ENCODE measurements at places on chromosomes 12 and 14. TPM values are rescaled to one million over a fixed set of nuclear protein-coding genes. Genes with fewer than 3 reads are reported as not detected.

- DNase-seq, result no peak
Measured at GRCh38 chr14:37343307-37344094, 145.8 kb downstream of the MIPOL1 start.

GRCh38 chr12:120640861-120641833, 721 bp downstream of the CABP1 start:
- peak; percentile 76 for DNase-seq

- DNase-seq, result no peak
Measured at GRCh38 chr12:1313906-1314305, 280.5 kb downstream of the FBXL14 start.

- DNase-seq, result no peak
Measured at GRCh38 chr12:56874821-56875220, 59.4 kb downstream of the SDR9C7 start.

- DNase-seq, result peak; percentile 91
Measured at GRCh38 chr12:569803-570434, 93.3 kb downstream of the NINJ2 start.

DNA sequence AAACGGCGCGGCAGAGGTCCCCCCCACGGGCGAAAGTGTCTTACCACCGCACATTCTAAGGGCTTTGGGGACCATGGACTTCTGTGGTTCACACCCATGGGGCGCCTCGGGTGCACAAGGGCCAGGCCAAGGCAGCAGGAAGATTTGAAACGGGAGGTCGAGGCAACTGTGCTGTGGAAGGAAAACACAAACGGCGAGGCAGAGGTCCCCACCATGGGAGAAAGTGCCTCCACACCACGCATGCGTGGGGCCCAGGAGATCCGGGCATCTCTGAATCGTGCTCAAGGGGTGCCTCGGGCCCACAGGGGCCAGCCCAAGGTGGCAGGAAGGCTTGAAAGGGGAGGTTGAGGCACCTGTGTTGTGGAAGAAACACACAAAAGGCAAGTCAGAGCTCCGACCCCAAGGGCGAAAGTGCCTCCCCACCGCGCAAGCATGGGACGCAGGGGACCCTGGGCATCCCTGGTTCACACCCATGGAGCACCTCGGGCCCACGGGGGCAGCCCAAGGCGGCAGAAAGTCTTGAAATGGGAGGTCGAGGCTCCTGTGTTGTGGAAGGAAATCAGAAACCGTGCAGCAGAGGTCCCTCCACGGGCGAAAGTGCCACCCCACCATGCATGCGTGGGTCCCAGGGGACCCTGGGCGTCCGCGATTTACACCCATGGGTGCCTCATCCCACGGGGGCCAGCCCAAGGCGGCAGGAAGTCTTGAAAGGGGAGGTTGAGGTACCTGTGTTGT, 371.0 kb downstream of the ALG10 start:
- DNase-seq, result no peak

DNA sequence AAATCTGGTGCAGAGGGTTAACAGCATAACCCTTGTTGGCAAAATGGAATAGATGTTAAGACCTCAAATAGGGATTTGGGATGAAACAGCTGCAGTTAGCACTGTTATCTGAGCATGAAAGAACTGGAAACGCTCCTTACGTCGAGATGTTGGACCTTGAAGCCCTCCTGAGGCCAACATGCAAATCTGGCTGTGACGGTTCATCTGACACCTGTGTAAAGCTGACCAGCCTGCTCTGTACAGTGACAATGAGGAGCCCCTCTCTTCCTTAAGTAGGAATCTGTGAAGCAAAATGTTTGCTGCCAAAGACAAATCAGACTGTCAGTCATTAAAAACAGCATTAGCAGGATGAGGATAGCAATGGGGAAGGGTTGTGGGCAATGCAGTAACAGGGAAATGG, 36.5 kb downstream of the PAPLN start:
- no peak for DNase-seq

- DNase-seq, result peak; percentile 11
Measured at GRCh38 chr12:87509237-87509820, 519.9 kb downstream of the C12orf50 start.

DNA sequence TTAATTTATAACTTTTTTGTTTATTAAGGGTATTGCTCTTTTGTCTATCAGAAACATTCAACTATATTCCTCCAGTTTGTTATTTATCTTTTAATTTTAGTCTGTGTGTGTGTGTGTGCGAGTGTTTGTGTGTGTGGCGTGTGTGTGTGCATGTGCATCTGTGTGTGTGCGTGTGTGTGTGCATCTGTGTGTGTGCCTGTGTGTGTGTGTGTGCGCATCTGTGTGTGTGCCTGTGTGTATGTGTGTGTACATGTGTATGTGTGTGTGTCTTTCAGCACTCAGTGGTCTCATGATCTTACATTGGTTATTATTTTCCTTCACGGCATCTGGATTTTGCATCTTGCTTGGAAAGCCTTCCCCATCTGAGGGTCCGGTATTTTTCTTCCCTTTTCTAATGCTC, 281.1 kb upstream of the RTL1 start:
- DNase-seq, result no peak

- no peak for DNase-seq
Measured at GRCh38 chr14:22564463-22564862, 24.6 kb downstream of the DAD1 start.

DNA sequence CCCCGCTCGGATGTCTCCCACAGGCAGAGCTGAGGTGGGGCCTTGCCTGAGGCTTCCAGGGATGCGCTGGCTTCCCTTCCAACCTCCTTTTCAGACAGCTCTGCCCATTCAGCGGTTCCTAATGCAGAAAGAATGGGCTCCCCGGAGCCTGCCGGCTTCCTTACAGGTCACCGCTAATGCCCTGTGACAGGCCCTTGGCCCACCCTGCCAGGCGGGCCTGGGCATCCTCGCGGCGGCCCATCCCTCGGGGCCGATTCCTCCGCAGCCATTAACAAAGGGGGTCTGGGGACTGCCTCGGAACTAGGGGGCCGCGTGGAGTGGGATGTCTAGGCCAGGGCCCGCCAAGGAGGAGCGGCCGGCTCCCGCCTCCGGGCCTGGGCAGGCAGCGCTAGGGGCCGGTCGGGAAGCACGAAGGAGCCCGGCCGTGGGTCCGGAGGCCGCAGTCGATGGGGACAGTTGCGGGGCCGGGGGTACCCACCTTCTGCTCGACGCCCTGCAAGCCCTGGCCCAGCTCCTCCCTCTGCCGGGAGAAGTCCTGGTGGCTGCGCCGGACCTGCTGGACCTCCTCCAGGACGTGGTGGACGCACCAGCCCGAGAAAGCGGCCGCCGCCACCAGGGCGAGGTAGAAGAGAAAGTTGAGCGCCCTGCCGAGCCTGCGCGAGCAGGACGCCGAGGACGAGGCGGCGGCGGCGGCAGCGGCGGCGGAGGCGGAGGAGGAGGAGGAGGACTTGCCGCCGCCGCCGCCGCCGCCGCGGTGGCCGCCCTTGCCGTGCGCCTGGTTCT, 738 bp downstream of the CKAP4 start:
- peak; percentile 64 for DNase-seq

- no peak for DNase-seq
Measured at GRCh38 chr12:22306311-22306710, 28.2 kb downstream of the ST8SIA1 start.

DNA sequence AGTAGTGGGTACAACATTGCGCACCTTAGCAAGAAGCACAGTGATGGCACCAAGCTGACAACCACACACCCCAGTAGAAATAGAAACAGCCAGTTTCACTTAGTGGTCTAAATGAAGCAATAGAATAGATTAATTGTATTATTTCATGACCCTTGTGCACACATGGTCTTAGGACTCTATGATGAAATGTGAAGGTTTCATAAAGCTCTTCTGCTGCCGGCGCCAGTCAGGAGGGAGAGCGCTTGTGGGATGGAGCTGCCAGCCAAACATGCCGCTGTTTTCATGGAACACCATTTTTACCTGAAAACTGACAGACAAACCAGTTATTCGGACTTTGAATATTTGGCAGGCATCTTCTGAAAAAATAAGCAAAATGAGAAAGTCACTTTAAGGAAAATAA, 100.0 kb downstream of the PPP2R5C start:
- no peak for DNase-seq

DNA sequence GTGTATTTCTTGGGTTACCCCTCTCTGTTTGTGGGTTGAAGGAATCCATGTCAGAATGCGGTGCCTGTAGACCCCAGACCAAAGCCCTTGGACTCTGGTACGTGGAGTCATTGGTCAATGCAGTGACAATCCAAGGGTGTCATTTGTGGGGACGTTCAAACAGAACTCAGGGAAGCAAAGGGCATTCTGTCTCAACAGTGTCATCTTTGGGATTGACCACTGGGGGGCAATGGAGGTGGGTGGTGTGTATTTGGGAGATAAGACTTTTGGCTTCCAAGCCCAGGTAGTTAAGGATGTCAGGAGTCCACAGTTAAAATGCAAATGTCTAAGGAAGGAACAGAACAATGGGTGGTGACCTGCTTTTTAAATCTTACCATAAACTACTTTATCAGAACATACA, 54.6 kb upstream of the CCDC175 start:
- DNase-seq, result peak; percentile 4

DNA sequence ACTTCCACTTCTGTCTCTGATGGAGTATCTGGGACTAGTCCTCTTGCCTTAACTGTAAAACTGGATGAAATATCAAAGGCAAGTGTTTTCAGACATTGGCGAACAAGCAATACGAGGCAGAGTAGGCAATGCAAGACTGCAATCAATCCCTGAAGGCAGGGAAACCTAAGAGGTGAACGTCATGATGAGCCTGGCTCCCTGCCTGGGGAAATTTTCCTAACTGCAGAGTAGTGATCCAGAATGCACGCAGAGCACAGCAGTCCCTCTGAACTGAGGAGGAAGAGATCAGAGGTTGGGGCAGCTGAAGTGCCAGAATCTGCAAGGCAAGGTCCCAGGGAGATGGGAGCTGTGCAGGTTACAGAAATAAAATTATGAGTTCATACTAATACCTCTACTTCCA, 18.5 kb downstream of the BHLHE41 start:
- DNase-seq, result no peak

- no peak for DNase-seq
Measured at GRCh38 chr12:49244176-49244575, 20.7 kb upstream of the TUBA1C start.

- no peak for DNase-seq
Measured at GRCh38 chr14:24944800-24945199, 105.1 kb downstream of the STXBP6 start.

DNA sequence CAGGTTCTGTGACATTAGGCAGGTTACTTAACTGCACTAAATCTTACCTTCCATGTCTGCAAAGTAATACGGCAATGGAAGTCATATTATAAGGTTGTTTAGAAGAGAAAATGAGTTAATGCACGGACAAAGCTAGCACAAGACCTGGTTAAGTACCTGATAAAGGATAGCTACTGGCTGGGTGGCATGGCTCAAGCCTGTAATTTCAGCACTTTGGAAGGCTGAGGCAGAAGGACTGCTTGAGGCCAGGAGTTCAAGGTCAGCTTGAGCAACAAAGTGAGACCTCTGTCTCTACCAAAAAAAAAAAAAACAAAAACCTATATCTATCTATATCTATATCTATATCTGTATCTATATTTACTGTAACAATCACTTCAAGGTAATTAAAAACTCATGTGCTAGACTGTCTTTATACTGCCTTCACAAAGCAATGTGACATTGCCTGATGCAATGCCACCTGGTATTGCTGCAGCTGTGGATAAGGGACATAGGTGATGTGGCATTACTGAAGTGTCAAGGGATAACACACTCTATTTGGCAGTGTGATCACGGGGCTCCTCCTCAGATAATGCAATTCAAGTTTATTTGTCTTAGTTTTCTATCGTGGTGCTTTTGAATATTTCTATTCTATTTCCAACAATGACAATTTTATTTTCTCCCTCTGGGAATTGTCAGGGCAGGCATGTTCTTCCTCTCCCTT, 107.1 kb downstream of the PAX9 start:
- DNase-seq, result no peak

Gene SLC8B1
- total RNA-seq, result 22.8 TPM

Gene SIX1
- total RNA-seq, result 6.7 TPM

Gene TTC9
- total RNA-seq, result 9.8 TPM

Gene CEBPE
- not detected for total RNA-seq
